Fibroblast of gingiva (primary cell): ENCODE measurements at places on chromosomes 1 and 21.

GRCh38 chr1:59125676-59126320, 171.1 kb upstream of the FGGY start:
- no peak for DNase-seq

- no peak for DNase-seq
Measured at GRCh38 chr1:200668514-200669313, 993 bp downstream of the DDX59 start.

GRCh38 chr1:13617108-13617507, 33.5 kb downstream of the PDPN start:
- DNase-seq = peak; percentile 58

DNA sequence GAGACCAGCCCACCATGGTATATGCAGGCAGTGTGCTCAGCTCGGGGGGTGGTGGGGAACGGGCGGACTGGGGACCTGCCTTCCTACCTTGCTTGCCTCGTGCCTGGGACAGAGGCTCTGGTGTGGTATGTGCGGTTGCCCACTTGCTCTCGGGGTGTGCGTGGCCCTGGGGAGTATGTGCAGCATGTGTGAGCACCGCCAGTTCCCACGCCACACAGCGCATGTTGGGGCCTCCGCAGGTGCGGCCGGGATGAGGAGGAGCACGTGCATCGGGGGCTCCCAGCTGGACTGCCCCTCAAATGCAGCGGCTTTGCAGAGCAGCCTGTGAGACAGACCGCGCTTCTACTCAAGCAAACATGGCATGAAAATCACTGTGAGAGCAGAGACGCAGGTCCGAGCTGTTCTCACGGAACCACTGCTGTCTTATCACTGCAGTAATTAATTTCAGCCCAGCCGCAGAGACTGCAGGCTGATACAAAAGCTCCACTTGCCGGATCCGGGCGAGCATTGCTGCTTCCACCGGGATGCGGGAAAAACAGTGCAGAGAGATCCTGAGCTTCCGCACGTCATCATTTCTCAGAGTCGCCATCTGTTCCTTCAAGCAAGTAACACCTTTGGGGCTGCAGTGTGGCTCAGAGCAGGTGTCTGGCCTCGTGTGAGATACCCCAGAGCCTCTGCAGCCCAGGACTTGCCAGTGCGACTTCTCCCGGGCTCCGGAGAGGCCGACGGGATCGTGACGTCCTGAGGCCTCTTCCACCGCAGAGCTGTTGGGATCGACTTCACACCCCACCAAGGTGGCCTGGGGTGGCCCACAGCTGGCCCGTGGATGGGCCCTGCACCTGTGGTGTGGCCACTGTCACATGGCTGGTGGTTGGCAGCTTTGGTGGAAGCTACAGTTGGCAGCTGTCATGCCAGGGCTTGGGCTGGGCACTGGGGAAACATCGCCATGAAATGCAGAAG, 92.6 kb upstream of the ACTRT2 start:
- DNase-seq = no peak

DNA sequence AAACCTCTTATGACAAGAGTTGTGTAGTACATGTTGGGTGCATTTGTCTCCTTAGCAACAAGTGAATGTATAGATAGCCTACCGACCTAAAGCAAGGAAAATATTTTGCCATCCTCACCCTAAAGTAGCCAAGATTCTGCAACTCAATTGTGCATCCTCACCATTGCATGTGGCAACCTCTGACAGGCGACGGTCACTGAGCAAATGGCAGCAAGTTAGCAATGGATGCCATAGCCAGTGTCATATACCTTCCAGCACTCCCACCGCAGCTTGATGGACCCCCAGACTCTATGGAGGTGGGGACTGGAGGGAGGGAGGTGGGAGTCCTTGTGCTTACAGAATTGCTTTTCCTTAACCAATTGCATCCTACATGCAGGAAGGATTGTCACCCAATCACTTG, 17.0 kb downstream of the PROX1 start:
- DNase-seq = no peak

DNA sequence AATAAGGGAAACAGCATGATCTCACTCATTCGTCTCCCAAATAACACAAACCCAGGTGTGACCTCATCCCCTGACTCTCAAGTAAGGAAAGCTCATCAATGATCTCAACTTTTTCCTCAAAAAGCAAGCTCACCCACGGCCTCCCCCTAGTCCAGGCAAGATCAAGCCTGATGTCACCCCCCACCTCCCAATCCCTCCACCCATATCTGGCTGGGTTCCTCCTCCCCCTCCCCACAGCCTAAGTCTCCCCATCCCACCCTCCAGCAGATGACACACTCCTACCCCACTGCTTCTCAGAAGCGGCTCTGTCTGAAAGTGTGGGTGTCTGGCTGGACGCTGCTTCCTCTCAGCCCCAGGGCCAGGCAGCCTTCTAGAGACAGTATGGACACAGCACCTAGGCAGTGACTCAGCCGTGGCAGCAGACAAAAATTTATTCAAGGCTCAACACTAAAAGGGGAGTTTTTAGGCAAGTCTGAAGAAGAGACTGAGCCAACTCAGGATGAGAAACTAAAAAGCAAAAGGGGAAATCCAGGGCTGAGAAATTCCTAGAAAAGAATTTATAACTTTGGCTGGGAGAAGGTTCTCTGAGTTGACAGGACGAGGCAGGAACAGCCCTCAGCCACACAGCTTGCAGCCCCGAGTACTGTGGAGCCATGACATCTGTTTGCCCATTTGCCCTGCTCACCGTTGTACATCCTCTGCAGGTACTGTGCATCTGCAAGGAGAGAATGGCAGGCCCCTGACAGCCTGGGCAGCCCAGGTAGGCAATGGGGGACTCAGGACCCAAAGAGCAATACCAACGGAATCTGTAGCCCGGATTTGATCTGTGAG, 81.6 kb upstream of the LRRC8D start:
- DNase-seq = no peak

DNA sequence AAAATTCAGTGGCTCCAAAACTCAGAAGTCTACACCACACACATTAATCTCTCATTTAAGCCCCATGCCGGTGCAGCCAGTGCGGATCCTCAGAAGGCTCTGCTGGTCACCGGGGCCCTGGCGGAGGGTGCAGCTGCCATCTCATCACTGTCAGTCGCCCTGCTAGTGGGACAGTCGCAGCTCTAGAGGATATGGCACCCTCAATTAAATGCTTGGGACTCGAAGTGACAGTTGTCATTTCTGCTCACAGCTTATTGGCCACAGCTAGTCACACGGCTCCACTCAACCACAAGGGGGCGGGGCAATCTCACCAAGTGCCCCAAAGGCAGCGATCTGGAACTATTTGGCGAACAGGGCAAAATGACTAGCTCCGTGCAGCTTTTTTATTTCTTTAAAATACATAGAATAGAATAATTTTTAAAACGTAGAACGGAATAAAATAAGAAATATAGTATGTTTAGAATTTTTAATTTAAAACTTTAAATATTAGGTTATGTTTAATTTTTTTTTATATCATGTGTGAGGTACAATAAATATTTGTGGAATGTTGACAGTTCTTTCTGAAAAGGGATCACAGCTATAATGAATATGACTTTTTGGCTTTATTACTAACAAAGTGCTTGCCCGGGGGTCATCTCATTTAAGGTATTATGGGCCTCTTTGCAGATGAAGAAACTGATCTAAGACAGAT, 8.0 kb upstream of the MAN1C1 start:
- peak; percentile 61 for DNase-seq

GRCh38 chr1:76583875-76584477, 283.3 kb upstream of the ST6GALNAC5 start:
- DNase-seq = no peak

DNA sequence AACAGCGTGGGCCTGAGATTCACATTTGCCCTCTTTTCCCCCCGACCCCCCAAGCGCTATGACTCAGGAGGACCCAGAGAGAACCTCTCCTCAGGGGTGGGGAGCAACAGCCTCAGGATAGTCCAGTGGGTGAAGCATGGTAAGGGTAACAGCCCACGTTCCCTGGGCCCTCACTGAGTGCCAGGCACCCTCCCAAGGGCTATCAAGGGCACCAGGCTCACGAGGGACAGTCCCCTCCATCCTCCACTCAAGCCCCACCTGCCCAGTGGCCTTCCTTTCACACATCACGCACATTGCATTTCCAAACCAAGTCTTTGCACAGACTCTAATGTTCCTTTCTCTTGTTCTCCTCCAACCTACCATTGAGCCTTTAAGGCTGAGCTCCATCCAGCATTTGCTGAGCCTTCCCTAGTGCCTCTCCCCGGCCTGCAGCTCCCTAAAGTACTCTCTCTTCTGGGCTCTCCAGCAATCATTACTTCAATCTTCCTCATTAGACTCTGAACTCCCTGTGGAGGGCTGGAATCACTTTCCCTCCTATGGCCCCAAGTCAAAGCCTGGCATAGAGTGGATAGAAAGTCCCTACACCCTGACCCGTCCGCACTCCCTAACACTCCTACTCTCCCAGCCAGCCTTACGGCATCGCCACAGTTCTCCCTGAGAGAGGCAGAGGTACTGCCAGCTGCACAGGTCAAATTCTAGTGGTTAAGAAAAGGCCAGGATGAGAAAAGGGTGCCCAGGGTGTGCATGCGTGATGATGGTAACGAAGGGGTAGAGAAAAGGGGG, 1.0 kb downstream of the AKR7A2 start:
- DNase-seq = no peak

DNA sequence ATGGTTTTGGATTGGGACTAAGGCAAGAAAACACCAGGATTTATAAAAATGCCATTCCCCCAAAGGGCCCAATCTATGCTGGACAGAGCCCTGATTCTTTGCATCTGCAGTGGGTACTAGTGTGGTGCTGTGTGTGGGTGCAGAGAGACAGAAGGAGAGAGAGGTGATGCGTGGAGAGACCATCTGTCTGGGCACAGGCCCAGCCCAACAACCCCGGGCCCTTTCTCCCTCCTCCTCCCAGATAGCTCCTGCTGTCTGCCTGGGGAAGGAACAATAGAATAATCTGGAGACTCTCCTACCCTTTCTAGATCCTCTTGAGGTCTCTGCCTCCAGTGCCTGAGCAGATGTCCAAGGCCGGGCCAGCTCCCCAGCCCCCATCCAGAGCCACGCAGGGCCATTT, 15.1 kb downstream of the KIAA1614 start:
- no peak for DNase-seq

DNA sequence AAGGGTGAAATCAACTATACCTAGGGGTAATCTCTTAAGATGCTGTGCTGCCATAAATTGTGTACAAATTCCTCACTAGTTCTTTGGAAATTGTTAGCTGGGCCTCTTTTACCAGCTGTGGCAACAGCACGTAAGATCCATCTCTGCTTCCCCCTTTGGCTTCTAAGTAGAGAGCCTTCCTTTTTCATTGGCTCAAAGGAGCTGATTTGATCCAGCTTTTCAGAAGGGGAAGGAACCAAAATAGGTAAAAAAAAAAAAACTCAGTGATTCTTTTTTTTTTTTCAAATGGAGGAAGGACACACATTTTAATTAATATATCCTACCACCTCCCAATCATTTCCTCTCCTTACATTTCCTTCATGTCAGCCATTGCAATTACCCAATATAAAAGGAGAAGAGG, 4.0 kb upstream of the RCAN1 start:
- no peak for DNase-seq

- no peak for DNase-seq
Measured at GRCh38 chr1:63264161-63264560, 58.2 kb upstream of the FOXD3 start.

DNA sequence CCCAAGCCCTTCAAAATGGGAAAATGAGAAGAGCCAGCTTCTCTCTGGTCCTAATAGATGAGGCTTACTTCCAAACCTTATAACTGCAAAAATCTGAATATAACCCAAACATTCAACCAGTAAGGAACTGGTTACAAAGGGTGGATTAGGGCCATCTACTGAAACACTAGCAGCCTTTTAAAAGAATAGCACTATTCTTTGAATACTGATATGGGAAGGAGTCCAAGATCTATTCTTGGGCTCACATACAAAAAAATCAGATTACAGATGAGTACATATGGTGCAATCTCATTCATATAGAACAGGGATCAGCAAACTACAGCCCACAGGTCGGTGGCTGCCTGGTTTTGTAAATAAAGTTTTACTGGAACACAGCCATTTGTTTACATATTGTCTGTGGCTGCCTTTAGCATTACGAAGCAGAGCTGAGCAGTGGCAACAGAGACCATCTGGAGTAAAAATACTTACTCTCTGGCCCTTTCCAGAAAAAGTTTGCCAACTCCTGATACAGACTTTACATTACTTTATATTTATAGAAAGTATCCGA, 167.7 kb downstream of the ZSCAN20 start:
- DNase-seq = no peak

- no peak for DNase-seq
Measured at GRCh38 chr1:105083611-105084010, 1333.9 kb downstream of the AMY1C start.

GRCh38 chr1:115567431-115567830, 74.3 kb upstream of the VANGL1 start:
- DNase-seq = no peak

- no peak for DNase-seq
Measured at GRCh38 chr1:196680107-196680506, 28.3 kb downstream of the CFH start.
